GM06990 (cell line): ENCODE measurements at places on chromosomes 6 and 20.
A peak's percentile ranks its signal among the peaks of the same experiment; 100 is the strongest.

GRCh38 chr6:100134297-100134696 is 140.3 kb upstream of the MCHR2 start:
- DNase-seq: no peak

DNA sequence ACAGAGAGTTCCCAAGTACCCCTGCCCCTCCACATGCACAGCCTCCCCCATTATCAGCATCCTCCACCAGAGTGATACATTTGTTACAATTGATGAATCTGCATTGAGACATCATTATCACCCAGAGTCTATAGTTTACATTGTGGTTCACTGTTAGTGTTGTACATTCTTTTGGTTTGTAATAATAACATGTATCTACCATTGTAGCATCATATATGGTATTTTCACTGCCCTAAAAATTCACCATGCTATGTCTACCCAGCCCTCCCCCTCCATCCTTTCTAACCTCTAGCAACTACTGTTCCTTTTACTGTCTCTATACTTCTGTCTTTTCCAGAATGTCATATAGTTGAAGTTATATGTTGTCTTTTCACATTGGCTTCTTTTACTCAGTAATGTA is 273.9 kb upstream of the RNF217 start:
- DNase-seq: no peak

DNA sequence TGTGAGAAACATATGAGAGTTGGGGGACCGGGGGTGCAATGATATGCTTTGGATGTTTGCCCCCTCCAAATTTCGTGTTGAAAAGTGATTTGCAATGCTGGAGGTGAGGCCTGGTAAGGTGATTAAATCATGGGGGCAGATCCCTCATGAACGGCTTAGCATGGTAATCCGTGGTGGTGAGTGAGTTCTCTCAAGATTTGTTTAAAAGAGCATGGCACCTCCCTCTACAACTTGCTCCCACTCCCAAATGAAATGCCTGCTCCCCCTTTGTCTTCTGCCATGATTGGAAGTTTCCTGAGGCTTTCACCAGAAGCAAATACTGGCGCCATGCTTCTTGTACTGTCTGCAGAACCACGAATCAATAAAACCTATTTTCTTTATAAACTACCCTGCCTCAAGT is 2.5 kb downstream of the DEK start:
- DNase-seq: no peak

DNA sequence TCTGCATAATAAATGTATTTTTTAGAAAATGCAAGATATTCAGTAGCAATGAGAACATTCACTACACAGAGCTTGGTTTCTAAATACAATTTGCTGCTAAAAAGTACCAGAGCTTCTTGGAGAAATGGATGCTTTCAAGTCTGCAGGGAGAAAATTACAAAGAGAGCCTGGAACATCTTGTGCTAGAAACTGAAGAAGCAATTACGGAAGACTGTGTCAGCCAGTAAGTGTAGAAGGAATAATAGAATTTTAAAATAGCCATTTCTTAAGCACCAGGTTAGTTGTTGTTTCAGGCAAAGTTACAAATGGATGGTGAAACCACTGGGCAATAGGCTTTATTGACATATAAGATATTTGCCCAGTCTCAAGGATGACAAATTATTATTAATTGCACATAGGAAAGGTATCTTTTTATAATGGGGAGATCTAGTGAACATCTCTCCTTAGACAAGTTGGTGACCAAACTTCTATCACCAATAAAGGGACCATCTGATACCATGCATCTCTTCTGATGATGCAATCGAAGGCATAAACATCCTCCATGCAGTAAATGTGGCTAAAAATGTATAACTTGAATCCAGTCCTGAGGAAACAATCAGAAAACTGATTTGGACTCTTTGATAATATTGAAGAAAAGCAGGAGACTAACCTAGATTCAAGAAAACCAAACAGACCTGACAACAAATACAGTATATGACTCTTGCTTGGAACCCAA is 81.7 kb downstream of the ARHGAP18 start:
- no peak for DNase-seq

DNA sequence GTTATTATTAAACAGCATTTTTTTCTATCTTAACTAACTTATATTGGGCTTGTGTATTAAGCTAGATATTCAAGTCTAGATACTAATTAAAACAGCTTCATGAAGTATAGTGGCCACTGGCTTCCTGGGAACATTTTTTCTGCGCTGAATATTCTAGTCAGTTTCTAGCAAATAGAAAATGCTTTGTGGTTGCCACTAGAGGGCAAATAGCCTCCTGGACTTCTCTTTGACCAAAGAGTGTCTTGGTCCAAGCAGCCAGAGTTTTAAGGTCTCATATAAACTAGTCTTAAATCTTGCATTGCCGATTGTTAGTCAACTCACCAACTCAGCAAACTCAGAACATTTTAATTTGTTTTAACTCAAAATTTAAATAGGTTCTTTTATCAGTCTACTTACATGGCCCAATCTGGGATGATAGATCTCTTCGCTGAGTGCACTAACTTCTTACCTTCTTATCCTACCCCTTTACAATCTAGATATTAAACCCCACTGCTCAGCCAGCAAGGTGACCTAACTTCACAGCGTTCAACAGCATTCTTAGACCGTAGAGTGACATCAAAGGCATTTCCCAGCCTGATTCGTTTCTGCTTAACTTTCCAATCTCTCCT is 24.6 kb upstream of the ID4 start:
- DNase-seq: no peak

- DNase-seq: no peak
These were observed 144.5 kb downstream of the SYCP2 start for GRCh38 chr20:59788811-59789397.

DNA sequence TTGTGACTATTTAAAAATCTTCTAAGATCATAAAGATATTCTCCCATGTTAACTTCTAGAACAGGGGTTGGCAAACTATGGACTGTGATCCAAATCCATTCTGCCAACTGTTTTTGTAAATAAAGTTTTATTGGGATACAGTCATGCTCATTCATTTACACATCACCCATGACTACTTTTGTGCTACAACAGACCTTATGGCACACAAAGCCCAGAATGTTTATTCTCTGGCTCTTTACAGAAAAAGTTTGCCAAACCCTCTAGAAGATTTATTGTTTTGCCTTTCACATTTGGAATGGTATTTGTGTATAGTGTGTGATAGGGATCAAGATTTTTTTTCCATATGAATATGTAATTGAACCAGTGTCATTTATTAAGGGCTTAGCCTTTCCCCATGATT is 341.7 kb downstream of the CD83 start:
- no peak for DNase-seq

DNA sequence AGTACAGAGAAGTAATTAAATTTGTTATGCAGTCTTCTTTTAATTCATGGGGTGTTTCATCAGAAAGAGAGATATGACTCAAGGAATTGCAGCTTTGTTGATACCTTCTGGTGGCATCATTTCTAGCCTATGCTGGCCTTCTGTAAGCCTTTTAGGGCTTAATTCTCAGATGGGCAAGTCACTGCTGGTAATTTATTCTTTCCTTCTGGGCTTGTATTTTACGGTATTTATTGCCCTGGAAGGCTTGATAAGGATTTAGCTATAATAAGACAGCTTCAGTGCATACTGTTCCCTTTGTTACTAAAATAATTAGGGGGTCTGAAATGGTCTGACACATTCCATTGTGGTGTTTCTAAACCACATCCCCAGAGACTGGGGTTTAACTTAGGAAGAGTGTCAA is 57.9 kb upstream of the EMILIN3 start:
- no peak for DNase-seq

- no peak for DNase-seq
These were observed 119.5 kb upstream of the CD93 start for GRCh38 chr20:23205611-23206041.

DNA sequence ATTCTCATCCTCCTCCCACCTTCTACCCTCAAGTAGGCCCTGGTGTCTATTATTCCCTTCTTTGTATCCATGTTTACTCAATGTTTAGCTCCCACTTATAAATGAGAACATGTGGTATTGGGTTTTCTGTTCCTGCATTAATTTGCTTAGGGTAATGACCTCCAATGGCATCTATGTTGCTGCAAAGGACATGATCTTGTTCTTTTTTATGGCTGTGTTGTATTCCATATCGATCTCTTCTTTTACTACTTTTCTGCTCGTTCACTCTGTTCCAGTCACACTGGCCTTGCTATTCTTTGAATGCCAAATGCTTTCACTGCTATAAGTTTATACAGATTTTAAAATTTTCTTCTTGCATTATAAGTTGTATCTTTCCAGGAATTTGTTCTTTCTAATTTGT is 57.7 kb downstream of the RSPH3 start:
- no peak for DNase-seq

DNA sequence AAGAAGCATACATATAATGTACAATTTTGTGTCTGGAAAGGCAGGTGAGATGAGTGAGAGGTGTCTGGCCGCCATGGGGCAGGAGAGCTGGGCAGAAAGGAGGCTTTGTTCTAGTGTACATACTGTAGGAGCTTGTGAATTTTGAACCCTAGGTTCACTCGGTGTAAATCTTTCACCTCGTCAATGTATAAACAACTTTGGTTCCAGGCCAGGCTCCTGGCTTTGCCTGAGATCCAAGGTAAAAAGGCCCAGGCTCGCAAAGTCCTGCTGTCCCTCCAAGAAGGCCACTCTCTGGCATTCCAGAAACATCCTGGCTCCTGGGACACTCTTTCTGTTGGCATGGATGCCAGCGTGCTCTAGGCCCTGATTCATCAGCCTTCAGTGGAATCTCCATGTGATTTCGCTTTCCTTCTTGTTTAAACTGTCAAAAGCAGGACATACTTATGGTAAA is 7.1 kb upstream of the SLC22A7 start:
- DNase-seq: no peak

DNA sequence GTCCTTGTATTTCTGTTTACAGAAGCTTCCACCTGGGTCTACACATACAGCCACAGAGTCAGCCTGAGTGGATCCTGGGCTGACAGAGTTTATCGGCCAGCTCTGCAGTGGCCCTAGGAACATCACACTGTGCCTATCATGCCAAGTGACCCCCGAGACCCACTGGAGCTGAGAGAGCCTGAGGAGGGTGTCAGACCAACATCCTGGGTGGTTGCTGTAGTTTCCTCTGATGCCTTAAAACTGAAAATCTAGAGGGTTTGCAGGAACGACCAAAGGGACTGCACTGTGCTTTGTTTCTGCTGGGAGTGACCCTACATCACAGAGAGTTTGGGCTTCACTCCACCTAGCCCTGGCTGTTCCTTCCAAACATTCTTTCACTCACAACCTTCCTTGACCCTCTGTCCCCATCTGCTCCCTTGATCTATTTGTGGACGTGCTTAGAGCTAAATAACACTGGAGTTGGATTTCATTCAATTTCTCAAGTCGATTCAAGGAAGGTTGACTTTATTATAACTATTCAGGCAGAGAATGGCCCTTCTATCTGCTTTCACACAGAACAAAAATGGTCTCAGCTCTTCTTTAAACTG is 18.1 kb downstream of the MYLK4 start:
- DNase-seq: no peak

- DNase-seq: peak; percentile 74
These were observed 21.3 kb upstream of the RREB1 start for GRCh38 chr6:7086488-7086887.

DNA sequence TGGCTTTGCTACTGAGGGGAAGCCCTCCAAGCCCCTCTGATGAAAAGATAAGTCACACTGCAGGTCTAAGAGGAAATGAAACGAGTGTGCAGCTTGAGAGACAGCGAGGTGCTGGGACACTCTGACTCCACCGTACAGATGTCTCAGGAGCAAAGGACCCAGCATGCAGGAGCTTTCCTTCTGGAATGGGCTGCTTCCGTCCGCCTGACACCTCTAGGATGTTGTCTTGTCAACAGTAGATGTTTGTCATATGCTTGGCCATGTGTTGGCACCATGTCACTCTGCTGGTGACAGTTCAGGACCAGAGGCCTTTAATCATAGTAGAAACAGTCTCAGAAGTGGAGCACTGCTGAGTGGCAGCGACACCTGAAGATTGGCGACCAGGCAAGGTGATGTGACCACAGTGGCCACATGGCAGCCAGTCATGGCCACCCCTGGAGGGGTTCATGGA is 46.7 kb downstream of the SLC24A3 start:
- DNase-seq: no peak

GRCh38 chr6:143528164-143528811 is 16.8 kb upstream of the FUCA2 start:
- DNase-seq: peak; percentile 35

GRCh38 chr20:50632236-50632635 is 59.1 kb downstream of the RIPOR3 start:
- DNase-seq: no peak

DNA sequence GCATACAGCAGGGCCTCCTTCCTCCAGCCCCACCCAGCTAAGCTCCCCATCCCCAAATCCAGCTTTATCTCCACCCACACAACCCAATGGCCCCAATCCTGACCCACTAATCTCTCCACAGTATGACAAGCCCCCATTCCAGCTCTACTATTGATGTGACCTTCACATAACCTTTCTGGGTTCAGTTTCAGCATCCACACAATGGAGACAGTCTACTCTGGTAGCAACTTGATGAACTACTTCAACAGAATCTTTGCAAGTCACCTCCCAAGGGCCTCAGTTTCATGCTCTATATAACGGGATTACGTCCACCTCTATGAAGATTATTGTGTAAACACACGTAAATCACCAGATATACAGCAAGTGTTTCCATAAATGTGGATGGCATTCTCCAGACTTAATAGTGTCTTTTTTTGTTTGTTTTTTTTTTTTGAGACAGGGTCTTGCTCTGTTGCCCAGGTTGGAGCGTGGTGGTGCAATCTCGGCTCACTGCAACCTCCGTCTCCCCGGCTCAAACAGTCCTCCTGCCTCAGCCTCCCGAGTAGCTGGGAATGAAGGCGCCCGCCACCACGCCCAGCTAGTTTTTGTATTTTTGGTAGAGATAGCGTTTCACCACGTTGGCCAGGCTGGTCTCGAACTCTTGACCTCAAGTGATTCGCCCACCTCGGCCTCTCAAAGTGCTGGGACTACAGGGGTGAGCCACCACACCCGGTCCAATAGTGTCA is 1.4 kb downstream of the AHCY start:
- no peak for DNase-seq

DNA sequence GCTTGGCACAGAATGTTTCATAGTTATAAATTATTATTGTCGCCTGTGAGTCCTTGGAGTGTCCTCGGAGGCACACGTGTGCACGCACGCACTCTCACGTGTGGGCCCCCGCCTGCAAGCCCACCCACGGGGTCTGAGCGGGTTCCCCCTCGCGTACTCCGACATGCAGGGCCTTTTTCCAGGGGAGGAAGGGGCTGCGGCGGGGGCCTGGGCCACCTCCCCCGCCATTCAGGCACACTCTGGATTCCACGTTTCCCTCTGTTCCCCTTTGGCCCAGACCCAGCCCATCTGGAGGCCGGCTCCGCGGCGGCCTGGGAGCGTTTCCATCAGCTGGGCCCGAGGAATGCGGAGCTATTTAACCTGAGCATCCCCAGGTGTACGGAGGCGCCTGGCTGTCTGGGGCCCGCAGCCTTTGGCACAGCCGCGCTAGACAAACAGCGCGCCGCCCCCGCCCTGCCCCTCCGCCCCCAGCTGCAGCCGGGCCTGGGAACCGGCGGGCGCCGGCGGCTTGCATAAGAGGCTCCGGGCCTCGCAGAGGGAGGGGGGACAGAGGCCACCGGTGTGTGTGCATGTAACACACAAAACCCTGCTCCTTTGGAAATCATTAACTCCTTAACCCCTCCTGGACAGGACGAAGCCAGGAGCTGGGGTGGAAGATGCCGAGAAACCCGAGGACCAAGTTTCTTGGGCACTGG is 3.3 kb downstream of the ID1 start:
- no peak for DNase-seq
